ENCODE measurements at places on chromosomes 5 and 9. TPM values are rescaled to one million over a fixed set of nuclear protein-coding genes. Genes with fewer than 3 reads are reported as not detected.
A peak's percentile ranks its signal among the peaks of the same experiment; 100 is the strongest.

- peaks cover 20% of the 10 kb centered on the region for H3K4me1 ChIP-seq
- peaks cover 28% of the 10 kb centered on the region for H3K27me3 ChIP-seq
- no peak overlapping the region for H3K27ac ChIP-seq
- DNase-seq: no peak
- peaks cover 10% of the 10 kb centered on the region for H3K36me3 ChIP-seq
- H3K4me3 ChIP-seq: no peak overlapping the region
These were observed 98.0 kb upstream of the RAPGEF1 start for GRCh38 chr9:131837836-131838235.

DNA sequence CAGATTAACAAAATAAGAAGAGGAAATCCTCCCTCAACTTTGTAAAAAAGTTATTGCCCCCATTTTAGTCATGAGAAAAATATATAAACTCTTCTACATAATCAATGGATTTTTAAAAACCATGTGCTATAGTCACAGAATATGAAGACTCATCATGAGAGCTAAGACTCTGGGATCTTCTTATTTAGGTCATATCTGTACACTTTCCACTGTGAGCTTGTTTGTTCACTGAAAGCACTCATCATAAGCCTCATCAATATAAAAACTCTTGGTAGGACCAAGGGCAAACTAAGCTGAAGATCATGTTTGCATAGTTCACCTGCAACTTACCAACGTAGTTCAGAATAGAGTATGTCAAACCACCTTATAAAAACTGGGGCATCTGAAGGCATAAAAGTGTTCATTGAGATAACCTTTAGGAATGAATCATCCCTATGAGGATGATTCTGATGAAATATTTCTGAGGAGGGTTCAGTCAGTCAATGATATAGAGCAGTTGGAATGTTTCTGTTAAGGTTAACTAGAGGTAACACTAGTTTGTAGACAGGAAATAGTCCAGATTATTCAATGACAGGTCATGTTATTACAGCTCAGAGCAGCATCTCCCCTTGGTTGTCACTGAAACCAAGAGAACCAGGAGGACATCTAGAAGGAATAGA is 289.9 kb upstream of the SMC2 start:
- no peak for DNase-seq
- no peaks in the 10 kb centered on the region for H3K36me3 ChIP-seq
- no peak overlapping the region for H3K4me3 ChIP-seq
- no peaks in the 10 kb centered on the region for H3K4me1 ChIP-seq

GRCh38 chr5:56290378-56291078 is 57.4 kb upstream of the ANKRD55 start:
- no peak overlapping the region for H3K27ac ChIP-seq
- no peak for DNase-seq
- no peaks in the 10 kb centered on the region for H3K36me3 ChIP-seq
- H3K4me3 ChIP-seq: no peak overlapping the region

Gene ECM2
- total RNA-seq: not detected

Gene PTPRD
- total RNA-seq: not detected

Gene PCDHA1
- not detected for total RNA-seq

- DNase-seq: no peak
- peaks cover 2% of the 10 kb centered on the region for H3K36me3 ChIP-seq
- no peaks in the 10 kb centered on the region for H3K27me3 ChIP-seq
- peak overlapping the region; percentile 35 for H3K27ac ChIP-seq
- no peak overlapping the region for H3K4me3 ChIP-seq
These were observed 51.2 kb downstream of the STRBP start for GRCh38 chr9:123217128-123217654.

Gene NIPAL4
- 5.9 TPM for total RNA-seq

DNA sequence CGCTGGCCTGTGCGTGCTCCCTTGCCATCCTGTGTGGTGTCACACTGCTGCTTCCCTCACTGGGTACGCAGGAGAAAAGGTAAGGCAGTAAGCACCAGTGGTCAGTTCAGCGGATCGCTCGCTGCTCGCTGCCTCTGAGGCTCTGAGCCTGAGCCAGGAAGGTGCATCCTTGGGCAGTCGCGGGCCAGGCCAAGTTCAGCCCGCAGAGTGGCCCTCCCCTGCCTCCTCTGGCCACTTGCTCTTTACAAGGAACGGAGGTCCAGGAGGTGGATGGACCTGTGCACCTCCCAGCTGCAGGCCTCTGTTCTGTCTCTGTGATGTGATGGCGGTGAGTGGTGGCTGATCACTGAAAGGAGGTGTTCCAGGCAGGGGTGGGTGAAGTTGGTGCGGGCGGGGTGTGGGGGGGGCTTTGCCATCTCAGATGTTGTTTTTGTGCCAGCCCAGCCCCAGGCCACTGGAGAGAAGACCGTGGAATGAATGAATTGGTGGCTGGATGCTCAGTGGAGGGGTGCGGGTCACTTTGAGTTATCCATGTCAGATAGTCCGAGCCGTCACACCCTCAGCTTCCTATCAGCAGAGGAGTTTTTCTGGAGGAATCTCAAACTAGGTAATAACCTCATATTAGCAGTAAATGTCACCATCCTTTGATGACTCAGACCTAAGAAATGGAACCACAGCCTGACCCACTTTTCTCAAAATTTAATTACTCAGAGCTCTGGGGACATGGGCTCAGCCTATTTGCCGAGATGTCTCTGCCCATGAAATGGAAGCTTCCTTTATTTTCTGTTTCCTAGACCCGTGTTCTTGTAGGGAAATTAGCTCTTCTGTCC is 7.3 kb downstream of the COL5A1 start:
- H3K36me3 ChIP-seq: no peaks in the 10 kb centered on the region
- H3K4me1 ChIP-seq: no peaks in the 10 kb centered on the region
- H3K4me3 ChIP-seq: peak overlapping the region; percentile 21
- H3K27me3 ChIP-seq: no peaks in the 10 kb centered on the region
- H3K27ac ChIP-seq: no peak overlapping the region
- DNase-seq: no peak

DNA sequence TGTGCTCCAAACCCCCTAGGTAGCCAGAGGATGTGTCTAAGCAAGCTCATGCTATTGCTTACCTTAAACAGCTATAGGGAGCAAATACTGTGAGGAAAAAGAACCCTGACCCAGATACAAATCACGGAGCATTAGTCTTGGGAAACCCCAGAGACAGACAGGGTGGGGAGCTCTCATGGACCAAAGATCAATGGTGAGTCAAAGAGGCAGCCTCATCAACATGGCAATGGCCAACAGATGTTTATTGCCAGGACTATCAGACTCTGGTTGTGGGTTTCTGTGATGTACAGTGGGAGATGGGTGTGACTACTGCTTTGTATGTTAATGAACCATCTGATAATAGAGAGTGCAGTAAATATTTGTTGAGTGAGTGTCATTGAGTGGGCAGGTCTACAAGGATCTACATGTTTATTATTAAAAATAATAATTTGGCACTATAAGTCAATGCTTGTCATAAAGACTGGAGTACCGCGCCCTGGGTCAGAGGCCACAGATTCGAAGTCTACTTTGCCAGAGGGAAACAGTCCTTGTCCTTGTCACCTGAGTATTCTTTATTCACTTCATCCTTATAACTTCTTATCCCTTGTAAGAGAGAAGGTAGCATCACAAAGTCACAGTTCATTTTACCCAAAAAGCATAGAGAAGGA is 56.5 kb upstream of the RAI14 start:
- no peak overlapping the region for H3K27ac ChIP-seq
- peaks cover 19% of the 10 kb centered on the region for H3K27me3 ChIP-seq
- no peak overlapping the region for H3K4me3 ChIP-seq
- peaks cover 12% of the 10 kb centered on the region for H3K4me1 ChIP-seq
- DNase-seq: no peak

DNA sequence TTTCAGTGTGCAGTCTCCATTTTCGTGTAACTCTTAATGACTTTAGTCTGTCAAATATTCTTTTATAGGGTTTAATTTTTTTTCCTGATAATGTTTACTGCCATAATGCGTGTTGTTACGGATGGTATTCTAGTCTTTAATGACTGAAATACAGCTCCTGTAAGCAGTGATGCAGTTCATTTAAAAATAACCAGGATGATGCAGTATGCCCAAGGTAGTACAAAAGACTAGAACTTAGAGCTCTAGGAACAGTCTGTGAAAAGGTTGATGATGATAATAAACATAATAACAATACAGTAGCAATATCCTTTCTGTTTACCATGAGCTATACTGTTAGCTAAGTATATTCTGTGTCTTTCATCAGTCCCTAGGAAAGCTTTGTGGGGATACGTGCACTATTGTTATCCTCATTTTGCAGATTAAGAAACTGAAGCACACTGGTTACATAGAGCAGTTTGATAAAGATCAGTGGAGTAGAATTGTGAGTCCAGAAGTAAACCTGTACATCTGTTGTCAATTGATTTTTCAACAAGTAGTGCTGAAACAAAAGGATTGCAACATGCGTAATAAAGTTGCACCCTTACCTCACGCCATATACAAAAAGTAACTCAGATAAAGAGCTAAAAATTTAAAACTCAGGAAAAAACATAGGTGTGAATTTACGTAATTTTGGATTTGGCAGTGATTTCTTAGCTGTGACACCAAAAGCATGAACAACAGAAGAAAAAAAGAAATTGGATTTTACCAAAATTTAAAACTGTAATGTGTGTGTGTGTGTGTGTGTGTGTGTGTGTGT is 64.5 kb downstream of the MTREX start:
- no peak for DNase-seq
- H3K27me3 ChIP-seq: no peaks in the 10 kb centered on the region
- H3K4me1 ChIP-seq: no peaks in the 10 kb centered on the region

- no peaks in the 10 kb centered on the region for H3K27me3 ChIP-seq
- H3K4me1 ChIP-seq: no peaks in the 10 kb centered on the region
- H3K27ac ChIP-seq: no peak overlapping the region
These were observed 127.8 kb downstream of the NFIB start for GRCh38 chr9:14186096-14186495.

DNA sequence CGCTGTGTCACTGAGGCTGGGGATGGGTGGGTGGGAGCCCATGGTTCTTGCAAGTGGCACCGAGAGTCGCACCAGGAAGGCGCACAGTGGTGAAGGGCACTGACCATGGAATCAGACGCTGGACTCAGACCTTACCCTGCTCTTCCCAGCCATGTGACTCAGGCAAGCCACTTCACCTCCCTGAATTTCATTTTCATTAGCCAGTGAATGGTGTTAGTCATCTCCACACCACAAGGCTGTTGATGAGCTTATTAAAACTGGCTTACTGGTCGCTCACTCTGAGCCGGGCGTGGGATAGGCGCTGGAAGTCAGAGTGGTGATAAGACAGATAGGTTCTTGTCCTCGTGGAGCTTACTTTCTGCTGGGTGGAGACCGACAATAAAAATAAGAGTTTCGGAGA is 25.1 kb downstream of the FGF18 start:
- no peak for DNase-seq
- no peak overlapping the region for H3K27ac ChIP-seq
- H3K4me1 ChIP-seq: no peaks in the 10 kb centered on the region

DNA sequence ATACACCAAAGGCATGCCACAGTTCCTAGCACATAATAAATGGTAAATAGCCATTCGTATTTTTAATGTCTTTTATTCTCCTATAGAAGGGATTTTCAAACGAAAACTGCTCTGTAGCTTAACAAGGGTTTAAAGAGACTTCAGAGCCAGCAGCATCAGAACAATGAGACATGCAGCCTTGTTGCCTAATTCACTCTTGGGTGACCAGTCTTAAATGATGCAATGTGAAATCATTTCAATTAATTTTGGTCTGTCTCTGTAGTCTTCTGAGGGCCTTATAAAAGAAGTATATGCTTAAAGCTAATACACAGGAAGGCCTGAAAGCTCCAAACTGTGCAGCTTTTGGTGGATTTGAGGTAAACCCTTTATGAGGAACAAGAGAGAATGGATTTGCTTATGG is 888.8 kb upstream of the WWC1 start:
- no peaks in the 10 kb centered on the region for H3K4me1 ChIP-seq
- H3K36me3 ChIP-seq: no peaks in the 10 kb centered on the region
- no peak overlapping the region for H3K27ac ChIP-seq

- H3K27ac ChIP-seq: no peak overlapping the region
- H3K4me1 ChIP-seq: peaks cover 10% of the 10 kb centered on the region
- H3K27me3 ChIP-seq: peaks cover 25% of the 10 kb centered on the region
- no peak for DNase-seq
- peaks cover 3% of the 10 kb centered on the region for H3K36me3 ChIP-seq
These were observed 23.8 kb downstream of the C9 start for GRCh38 chr5:39340506-39340905.

DNA sequence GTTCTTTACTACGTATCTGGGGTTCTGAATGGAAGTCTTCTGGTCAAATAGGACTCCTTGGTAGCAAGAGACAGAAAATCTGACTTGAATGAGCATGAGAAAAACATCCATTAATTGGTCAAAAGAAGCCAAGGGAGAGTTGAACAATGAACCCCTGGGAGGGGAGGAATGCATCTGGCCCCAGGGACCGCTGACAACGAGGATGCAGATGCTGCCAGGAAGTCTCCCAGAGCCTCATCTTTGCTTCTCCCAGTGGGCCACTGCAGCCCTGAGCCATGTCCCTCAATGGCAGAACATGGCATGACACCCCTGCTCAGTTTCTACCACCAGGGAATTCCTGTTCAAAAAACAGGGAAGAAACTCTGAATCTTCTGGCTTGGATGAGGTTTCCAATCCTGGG is 50.5 kb upstream of the ICE1 start:
- no peak overlapping the region for H3K27ac ChIP-seq
- no peaks in the 10 kb centered on the region for H3K36me3 ChIP-seq
- no peaks in the 10 kb centered on the region for H3K27me3 ChIP-seq
- DNase-seq: no peak

Data from activated T-cell treated with anti-CD3 and anti-CD28 coated beads, Interleukin-2, amount 50 U/mL, for 72 hours (primary cell).